Nucleus accumbens (tissue), 56 donors: ENCODE measurements at places on chromosomes 3 and 15.

DNA sequence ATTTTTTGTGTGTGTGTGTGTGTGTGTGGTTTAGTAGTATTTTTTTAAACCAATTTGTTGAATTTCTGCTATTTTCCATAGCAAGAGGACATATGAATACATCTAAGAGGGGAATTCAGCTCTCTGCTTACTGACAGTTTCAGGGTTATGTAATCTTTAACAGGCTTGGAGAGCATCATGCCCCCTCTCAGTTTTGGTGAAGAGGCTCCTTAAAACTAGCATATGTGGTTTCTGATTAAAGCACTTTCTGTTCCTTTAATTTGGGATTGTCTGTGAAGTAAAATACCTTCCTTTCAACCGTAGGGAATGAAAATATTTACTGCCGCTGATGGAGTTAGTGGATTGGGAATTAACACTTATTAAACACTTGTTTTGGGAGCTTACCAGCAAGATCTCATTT lies 19.4 kb upstream of the NFKBIZ start:
- no peak for DNase-seq

DNA sequence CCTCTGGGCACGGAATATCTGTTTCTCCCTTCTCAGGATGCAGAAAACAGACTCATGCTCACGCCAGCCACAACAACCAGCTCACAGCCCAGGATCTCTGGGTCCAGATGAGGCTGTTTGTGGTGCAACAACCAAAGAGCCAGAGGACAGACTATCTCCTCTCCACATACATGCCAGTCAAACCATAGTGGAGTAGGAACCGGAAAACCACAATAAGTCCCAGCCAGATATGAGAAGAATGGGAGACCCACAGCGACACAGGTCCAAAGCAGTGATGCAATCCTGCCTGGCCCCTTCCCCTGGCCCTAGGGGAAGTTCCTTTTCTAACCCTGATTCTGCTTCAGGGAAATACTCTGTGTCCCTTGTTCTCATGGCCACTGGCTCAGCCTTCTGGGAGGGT lies 27.6 kb downstream of the MEX3B start:
- no peak for DNase-seq

DNA sequence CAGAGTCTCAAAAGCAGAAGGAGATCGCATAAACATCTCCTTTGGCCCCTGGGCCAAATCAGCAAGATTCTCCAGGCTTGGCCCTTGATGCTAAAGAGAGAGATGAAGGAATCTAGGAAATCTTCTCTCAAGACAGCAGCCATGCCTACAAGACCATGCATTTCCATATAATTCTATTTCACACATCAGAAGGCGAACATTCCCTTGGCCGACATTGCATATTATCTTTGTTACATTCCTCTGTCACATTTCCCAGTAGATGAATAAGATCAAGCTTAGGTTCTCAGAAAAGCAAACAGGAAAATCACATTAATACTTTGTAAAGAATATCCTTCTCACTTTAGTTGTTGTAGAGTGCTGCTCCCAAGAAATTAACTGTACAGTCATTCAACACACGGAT lies 21.3 kb downstream of the GASK1A start:
- DNase-seq, result no peak

GRCh38 chr3:29506502-29506901 lies 225.6 kb downstream of the RBMS3 start:
- DNase-seq, result no peak

DNA sequence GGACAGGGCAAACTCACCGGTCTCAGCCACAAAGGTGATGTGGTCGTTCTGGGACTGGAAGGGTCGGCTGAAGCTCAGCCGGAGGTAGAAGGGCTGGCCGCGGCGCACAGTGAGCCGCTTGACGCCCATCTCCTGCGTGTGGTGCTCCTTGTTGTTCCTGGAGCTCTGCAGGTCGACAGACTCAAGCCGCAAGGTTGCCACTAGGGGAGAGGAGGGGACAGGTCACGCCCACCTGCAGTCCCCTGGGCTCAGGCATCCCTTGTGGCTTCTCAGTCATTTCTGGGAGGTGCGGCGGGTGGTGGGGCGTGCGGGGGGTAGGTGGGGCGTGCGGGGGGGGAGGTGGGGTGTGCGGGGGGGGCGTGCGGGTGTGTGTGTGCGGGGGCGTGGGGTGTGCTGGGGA lies 26.7 kb upstream of the TGM5 start:
- no peak for DNase-seq

GRCh38 chr15:79283252-79284048 lies 928 bp downstream of the ANKRD34C start:
- DNase-seq, result no peak

DNA sequence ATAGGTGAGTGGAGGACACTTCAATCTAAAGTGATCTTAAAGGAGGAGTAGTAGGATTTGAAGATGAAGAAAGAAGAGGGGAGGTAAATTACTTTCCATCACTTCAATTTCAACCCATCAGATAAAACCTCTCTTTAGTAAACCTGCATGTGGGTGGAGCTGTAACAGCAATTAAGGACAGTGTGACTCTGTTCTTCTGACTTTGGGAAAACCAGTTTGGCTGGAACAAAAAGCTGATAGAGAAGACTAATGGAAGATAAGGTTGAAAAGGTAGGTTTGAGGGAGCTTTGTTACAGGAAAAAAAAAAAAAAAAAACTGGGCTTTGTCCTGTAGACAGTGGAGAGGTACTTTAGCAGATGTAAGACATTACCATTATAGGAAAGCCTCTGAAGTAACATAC lies 4.5 kb upstream of the GSK3B start:
- DNase-seq, result no peak

DNA sequence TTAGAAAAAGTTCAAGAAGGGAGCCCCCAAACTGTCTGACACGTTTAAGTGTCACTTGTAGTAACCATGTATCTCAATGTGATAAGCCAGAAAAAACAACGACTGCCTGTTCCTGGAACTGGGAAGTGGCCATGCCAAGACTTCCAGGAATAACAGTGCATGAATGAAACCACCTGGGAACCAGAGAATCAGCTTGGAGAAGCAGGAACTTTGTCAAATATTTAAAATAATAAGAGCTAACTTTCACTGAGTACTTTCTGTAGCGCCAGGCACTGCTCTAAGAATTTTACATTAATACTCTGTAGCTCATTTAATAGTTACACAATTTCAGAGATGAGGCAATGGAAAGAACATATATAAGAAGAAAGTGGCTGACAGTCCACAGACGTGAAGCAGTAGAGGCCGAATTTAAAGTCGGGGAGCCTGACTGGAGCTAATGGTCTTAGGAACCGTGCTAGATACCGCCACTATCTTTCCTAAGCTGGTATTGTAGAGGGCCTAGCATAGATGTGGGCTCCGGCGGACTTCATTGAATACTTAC lies 876 bp downstream of the PLSCR1 start:
- no peak for DNase-seq

DNA sequence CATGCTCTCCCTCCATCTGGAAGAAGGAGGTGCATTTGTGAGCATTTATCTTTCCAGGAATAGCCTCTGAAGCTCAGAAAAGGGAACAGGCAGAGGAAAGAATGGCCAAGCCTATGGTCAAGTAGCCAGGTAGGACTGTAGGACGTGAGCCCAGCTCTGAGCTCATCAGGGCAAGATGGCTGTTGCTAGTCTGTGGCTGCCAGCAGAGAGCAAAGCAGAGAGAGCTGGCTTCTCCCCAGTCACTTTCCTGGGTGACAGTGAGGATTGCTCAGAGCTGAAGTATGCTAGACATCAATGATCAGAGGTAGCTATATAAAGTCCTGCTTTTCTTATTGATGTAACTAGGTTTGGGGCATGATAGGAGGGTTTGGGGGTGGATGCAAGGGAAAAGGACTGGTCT lies 146.1 kb upstream of the SLC24A5 start:
- DNase-seq, result no peak

DNA sequence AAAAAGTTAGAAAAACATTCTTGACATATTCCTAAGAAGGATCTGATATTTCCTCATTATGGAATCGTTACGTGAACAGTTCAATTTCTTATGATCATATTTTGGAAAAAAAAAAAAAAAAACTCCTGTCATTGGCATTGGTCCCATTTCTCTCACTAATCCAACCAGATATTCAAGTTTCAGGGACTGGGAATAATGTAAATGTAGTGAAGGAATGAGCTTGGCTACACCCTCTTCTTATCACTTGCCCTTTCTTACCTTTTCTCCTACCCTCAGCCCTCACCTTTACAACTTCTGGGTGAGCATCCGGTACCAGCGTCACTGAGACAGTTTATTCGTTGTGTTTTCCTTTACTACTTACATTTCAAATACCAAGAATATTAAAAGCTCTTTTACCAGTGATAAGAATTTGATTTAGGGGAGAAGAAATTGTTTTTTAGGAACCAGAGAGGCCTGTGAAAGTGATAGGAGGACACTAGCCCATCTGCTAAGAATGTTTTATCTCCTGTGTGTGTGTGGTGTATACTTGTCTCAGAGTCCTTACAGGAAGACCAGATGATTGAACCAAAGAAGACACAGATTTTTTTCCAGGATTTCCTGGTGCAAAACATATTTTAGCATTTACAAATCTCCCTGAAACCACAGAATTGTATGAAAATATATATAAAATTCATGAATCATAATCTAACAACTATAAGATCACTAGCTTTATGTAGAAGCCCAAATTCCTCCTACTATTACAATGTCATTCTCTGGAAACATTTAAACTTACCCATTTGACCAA lies 946.7 kb downstream of the ZPLD1 start:
- DNase-seq, result no peak

DNA sequence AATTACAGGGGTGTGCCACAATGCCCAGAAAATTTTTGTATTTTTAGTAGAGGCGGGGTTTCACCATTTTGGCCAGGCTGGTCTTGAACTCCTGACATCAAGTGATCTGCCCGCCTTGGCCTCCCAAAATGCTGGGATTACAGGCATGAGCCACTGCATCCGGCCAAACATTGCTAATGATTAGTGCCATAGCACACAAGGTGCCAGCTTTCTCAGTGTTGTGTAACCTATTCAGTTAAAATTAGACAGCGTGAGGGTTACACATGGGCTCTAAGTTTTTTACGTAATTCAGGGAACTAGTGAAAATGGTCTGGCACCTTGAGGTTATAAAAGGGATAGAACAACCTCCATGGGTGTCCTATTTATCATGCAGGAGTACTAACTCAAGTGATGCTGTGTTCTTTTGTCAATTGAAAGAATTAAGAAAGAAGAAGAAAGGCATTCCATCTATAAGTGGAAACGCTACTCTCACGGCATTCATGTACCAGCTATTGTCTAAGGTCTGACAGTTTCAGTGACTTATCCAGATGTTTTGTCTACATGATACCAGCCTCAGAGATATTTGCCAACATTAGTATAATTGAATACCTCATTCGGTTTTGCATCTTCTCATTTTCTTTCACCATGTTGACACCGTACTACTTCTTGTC lies 84.7 kb downstream of the EOMES start:
- DNase-seq, result no peak

- peak; percentile 0 for DNase-seq
Measured at GRCh38 chr3:142180761-142181362, 31.5 kb upstream of the TFDP2 start.

DNA sequence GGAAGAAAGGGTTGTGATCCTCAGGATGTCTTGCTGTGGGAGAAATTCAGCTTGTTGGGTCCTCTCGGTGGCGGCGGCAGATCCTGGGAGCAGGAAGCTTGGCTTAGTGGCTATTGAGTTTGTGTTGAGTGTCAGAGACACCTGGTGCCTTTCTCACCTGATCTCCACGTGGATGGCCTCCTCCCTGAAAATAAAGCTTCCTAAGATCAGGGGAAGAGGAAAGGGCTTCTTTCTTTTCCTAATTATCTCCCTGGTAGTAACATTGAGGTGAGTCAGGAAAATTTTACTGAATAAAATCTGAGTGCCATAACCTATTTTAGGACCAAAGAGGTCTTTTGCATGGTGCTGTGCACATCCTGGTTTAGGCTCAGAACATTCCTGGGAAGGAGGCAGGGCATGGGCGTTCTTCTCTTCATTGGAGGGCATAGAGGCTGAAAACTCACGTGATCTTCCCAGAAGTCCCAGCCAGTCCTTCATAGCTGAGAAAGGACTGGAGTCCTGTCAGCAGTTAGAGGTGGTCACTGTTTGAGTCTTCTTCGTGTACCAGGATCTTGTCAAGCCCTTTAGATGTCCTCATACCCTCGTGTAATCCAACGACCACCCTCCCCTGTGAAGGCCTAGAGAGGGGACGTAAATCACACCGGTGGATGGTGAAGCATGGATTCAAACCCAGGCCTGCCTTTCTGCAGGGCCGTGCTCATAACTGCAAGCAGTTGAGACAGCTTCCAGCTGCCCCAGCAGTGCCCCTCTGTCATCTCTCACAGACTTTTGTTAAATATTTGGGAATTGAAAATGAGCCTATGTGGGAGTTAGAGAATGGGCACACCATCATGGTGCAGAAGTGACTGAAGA lies 1.1 kb downstream of the CMTM8 start:
- DNase-seq, result no peak

DNA sequence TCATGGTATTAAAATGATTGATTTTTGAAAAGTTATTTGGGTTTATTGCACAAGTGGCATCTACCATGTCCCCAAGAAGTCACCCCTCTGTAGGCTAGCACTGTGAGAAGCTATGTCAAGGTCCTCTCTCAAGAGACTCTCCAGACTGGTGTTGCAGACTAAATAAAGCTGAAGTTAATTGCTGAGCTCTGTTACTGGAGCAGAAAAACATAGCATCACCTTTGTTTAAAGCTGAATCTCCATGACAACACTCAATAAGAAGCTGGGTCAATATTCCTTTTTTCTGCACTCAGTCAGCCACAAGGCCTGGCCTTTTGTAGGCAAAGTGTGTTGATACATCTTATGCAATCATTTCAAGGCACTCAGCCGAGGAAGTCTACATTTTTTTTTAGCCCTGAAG lies 806.6 kb upstream of the LMCD1 start:
- DNase-seq, result no peak

GRCh38 chr15:28955160-28955992 lies 69.6 kb downstream of the APBA2 start:
- DNase-seq, result no peak

DNA sequence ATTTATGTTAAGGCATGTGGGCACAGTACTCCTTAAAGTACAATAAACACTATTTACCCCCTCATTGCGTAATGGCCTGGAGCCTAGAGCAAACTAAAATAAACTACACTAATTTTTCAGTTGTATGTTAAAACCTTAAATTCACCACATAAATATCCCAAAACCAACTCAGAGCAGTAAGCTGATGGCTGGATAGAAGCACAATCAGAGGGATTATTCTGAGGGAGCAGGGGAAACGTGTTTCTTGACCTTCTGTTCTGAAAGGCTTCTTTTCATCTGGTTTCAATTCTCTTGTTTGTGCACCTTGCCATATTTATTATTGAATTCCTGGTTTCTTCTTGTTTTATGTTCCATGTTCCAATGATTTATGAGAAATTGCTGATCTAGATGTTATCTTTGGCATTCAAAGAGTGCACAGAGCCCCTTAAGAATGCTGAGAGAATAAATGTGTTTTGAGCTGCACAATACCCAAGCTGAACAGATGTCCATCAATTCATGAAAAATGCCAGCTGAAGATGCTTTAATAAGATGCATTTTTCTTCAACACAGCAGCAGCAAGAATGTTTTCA lies 29.6 kb downstream of the RPL22L1 start:
- no peak for DNase-seq
